Right renal pelvis (tissue), 4 donors: ENCODE measurements at places on chromosomes 2 and 18.

DNA sequence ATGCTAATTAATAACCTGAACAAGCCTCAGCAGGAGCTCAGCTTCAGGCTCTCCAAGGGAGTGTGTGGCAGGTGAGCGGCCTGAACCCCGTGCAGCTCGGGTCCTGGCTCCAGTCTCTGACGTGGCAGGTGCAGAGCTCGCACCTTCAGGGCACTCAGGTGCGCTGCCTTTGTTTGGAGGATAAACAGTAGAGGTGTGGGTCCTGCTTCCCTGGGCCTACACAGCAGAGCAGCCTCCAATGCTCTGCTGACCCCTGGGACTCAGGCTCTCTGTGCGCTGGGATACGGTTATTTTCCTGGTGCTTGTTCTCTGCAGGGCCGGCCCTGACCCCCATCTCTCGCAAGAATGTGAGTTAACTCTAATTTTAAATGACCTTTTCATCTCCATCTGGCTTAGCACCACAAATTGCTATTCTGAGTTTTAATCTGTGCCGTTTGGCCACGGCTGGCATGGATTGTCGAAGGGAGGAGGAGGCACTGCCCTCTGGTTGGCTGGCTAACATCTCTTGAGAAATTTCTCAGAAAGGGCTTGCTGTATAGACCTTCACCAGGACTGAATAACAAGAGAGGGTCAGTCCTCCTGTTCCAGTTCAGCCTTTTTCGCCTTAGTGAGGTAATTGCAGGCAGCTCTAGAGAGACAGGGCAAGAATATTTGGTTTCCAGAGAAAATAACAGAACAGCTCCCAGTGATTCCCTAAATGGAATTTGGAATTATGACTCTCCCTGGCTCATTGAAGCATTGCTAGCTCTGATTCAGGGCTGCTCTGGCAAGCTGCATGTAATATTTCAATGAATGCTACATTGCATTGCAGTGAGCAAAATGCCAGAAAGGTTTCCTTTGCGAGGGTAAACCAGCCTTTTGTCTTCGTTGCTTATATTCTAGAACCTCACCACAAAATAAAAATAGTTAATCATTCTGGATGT is 161.8 kb downstream of the DCDC2C start:
- DNase-seq = no peak

DNA sequence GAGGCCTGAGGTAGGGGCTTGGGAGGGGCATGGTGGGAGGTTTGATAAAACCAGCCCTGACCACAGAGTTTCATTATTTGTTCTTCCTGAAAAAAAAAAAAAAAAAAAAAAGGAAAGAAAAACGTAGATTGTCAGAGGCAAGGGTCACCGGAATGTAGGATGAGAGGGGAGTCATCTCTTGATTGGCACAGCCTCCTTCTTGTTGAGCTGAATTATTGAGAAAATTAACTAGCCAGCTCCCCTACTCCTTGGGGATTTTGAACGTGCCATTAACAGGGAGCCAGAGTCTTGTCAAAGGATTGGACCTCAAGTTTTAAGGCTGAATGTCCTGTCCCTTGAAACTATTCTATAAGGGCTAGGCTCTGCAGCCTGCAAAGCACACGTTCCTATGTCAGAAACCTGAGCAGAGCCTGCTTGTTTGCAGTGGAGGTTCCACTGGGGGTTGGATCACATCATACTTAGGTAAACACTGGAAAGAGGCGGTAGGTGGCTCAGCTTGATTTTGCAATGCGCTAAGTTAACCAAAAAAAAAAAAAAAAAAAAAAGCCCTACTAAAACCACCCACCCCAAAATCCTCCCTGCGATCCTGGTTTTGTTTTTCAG is 2.3 kb downstream of the INHBB start:
- DNase-seq = no peak

DNA sequence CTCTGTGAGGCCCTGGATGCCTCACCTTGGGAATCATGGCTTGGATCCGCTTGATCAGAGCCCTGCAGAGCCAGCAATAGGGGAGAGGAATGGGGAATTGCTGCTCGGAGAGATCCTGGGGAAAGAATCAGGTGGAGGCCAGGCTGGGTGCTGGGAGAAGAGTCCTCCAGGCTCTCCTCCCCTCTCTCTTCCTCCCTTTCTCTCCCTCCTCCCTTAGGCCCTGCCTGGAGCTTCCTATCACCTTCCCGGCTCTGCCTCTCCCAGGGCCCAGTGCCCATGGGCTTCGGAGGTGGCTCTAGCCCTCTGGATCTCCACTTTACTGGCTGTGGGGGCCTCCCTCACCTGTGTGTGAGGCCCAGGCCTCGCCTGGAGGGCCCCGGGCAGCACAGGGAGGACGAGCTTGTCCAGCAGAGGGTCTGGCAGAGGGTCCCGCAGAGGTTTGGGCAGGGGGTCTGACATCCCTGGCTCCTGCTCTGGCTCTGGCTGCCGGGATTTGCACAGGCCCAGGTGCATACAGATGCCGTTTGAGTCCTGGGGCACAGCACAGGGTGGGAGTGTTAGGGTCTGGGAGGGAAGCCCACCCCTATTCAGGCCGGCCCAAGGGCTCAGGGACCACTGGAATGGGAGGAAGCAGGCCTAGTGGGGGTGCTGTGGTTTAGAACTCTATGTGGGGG is 2.6 kb downstream of the SFTPB start:
- no peak for DNase-seq

DNA sequence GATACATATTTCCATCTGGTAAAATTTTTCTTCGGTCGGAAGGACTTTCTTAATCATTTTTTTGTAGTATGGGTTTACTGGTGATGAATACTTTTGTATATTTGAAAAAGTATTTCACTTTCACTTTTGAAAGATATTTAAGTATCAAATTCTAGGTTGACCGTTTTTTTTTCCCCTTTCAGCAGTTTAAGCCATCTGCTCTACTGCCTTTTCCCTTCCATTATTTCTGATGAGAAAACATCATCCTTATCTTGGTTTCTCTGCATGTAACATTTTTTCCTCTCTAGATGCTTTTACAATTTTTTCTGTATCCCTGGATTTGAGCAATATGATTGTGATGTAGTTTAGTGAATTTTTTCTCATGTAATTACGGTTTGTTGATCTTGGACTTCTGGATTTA is 87.0 kb downstream of the MTX2 start:
- no peak for DNase-seq

DNA sequence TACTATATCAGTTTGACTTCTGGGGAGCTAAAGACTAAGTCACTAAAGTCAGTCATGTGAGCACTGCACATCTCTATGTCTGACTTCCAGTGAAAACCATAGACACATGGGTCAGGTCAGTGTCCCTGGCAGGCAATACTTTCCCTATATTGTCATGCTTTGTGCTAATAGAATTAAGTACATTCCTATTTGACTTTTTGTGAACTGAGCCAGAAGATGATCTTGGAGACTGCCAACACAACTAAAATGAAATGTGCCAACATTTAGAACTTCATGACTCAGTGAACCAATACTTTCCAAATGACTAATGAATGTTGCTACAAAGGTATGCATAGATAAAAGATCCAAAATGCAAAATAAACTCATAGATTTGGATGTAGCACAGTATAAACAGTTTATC is 820.8 kb upstream of the FAM98A start:
- no peak for DNase-seq

DNA sequence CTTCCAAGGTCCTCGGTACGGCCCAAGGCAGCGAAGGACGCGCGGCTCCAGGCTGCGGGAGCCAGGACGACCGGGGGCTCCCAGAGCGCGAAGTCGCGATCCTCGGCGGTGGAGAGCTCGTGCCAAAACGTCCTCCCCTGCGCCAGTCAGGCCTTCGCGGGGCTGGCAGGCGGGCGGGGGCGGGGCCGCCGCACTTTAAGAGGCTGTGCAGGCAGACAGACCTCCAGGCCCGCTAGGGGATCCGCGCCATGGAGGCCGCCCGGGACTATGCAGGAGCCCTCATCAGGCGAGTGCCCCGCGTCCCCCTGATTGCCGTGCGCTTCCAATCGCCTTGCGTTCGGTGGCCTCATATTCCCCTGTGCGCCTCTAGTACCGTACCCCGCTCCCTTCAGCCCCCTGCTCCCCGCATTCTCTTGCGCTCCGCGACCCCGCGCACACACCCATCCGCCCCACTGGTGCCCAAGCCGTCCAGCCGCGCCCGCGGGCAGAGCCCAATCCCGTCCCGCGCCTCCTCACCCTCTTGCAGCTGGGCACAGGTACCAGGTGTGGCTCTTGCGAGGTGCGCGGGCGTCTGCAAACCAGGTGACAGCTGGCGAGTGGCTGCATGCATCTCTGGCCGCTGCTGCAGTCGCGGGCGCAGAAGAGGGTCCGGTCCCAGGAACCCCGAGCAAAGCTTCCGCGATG is at the start of gene CIDEA:
CIDEA (plus strand) TSS at position 226 of the 684 bp plus-strand sequence; CDS start at position 249, 23 bp downstream.
- no peak for DNase-seq

- DNase-seq = no peak
Observed at GRCh38 chr2:36711741-36712314, 15.3 kb downstream of the VIT start.

DNA sequence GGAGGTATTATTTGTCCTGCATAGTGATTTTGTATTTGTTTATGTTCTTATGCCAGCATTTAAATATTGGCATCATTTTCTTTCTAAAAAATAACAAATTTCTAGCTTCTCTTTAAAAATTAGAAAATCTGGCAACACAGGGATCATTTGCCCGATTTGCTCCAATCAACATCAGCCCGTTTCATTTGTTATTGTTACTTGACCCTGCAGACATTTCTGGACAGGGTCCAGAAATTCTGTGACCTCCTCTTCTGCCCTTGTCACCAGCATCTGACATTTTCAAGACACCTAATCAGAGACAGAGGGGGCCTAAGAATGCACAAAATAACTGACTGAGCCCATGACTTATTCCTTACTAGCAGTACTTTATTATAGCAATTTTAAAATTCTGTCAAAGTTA is 253.3 kb downstream of the MREG start:
- no peak for DNase-seq
